ENCODE measurements at places on chromosomes 16 and 17.

DNA sequence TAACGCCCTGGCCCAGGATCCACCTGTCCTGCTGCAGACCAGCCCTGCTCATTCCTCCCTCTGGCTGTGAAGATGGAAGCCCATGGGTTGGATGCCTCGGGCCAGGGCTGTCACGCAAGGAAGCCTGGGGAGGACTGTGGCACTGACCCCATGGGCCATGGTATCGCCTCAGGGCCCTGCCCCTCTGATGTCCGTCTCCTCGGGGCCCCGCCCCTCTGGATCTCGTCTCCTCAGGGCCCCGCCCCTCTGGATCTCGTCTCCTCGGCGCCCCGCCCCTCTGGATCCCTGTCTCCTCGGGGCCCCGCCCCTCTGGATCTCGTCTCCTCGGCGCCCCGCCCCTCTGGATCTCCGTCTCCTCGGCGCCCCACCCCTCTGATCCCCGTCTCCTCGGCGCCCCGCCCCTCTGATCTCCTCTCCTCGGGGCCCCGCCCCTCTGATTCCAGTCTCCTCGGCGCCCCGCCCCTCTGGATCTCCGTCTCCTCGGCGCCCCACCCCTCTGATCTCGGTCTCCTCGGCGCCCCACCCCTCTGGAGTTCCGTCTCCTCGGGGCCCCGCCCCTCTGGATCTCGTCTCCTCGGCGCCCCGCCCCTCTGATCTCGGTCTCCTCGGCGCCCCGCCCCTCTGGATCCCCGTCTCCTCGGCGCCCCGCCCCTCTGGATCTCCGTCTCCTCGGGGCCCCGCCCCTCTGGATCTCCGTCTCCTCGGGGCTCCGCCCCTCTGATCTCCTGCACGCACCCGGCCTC is 24.0 kb downstream of the METRNL start:
- no peak for DNase-seq

DNA sequence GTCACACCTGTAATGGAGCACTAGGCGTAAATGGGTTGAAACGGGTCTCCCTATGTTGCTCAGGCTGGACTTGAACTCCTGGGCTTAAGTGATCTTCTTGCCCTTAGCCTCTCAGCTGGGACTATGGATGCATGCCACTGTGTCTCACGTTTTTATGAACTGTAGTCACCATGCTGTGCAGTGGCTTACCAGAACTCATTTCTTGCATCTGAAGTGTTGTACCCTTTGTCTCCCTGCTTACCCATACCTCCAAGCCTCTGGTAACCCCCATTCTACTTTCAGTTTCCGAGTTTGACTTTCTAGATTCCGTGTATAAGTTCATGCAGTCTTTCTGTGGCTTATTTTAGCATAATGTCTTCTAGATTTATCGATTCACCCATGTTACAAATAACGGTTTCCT is 7.7 kb downstream of the PYCARD start:
- no peak for DNase-seq

- no peak for DNase-seq
These were observed 8.1 kb downstream of the ADAD2 start for GRCh38 chr16:84199097-84199496.

GRCh38 chr16:8990445-8990844 is 26.7 kb upstream of the USP7 start:
- no peak for DNase-seq

GRCh38 chr17:74960570-74961342 is 11.8 kb downstream of the HID1 start:
- no peak for DNase-seq

DNA sequence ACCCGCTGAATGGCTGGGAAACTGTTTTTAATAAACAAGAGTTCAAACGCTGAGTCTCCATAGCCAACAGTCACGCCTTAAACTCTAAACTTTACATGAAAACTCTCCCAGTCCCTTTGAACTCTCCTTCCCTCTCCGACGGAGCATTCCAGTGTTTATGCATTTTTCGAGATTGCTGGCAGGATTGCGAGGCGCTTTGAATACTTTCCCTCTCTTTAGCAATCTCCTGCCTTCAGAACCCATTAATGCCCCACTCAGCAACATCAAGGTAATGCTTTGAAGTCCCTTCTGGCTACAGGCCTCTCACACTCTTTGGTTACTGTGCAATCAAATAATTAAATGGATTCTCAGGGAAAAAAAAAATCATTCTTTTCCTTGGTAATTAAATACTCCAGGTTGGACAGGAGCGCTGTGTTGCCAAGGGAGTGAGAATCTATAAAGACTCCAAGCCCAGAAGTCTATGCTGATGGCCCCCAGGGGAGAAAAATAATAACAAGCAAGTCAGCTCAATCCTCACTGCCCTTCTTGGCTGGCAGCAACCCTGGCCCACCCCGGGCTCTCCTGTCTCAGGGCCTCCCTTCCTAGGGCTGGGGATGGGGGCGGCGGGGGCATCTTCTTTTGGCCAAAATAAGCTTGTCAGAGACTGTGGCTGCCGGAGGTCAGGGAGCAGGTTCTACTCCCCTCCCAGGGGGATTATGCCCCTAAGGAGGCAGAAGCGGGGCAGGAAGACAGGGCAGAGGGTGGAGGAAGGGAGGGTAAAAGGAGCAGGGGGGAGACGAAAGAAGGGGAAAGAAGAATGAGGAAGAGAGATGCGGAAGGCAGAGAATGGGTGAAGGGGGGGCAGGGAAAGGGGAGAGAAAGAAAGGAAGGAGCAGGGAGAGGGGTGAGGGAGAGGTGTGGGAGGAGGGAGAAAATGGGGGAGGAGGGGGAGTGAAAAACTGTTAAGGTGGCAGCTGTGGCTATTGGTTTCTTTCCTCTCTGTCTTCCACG is 45.2 kb downstream of the AXIN2 start:
- DNase-seq, result no peak

DNA sequence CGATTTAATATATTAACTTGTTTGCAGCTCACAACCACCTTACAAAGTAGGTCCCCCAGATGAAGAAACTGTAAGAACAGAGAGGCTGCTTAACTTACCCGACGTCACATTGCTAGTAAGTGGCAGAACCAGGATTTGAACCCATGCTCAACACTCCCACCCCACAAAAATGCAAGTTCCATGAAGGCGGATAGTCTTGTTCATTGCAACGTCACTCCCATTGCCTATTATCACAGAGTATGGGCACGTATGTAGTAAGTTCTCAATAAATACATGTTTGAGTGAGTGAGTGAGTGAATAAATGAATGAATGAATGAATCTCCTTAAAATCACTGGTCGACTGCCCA is 1.1 kb downstream of the USP31 start:
- DNase-seq, result no peak

GRCh38 chr16:89564476-89565255 is 4.2 kb downstream of the RPL13 start:
- DNase-seq, result no peak

DNA sequence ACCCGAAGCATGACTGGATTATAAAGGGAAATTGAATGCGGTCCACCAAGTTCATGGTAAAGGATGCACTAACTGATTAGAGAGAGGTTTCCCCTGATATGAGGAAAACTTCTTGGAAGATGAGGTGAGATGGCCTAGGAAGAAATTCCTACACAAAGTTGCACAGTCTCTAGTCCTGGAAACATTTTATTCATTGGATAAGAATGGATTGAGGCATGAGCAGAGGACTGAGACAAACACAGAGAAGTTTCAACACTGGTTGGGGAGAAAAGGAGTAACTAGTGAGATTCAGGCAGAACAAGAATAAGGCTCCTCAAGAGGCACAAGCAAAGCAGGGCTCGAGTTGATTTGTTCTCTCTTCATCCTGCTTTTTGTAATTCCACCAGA is 2.0 kb upstream of the CCL2 start:
- DNase-seq, result no peak

Measured in spinal cord (tissue), 10 donors.